ENCODE measurements at places on chromosomes 2 and 18. TPM values are rescaled to one million over a fixed set of nuclear protein-coding genes. Genes with fewer than 3 reads are reported as not detected.

DNA sequence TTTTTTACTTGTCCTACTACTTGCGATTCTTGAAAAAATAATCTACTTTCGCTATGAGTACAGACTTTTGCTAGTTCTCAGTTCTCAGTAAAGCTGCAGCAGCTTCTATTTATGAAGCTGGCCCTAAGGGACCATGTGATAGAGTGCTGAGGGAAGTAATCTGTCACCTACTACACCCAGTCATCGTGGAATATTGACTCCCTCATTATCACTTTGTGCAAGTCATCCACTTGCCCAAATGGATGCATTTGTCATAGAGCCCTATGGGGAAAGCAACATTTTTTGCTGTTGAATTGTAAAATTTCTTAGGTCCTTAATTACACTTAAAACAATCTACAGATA is 1919.8 kb downstream of the SUCLG1 start:
- ATAC-seq: no peak

DNA sequence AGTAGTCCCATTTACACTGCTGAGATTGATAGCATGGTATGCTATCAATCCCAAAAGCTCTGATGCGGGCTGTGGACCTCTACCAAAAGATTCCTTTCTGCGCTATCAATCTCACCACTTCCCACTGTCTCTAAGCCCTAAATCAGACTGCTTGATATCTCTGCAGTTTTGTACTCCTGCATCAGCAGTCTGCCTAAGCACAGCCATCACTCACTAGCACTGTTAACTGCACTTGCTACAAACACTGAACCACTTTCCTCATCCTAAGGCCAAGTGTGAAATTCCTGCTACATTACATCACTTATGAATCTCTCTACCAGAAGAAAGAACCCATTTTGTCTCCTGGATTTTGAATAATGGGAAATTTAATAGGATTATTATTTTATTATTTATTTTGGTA is 237.0 kb downstream of the HNMT start:
- ATAC-seq: no peak

DNA sequence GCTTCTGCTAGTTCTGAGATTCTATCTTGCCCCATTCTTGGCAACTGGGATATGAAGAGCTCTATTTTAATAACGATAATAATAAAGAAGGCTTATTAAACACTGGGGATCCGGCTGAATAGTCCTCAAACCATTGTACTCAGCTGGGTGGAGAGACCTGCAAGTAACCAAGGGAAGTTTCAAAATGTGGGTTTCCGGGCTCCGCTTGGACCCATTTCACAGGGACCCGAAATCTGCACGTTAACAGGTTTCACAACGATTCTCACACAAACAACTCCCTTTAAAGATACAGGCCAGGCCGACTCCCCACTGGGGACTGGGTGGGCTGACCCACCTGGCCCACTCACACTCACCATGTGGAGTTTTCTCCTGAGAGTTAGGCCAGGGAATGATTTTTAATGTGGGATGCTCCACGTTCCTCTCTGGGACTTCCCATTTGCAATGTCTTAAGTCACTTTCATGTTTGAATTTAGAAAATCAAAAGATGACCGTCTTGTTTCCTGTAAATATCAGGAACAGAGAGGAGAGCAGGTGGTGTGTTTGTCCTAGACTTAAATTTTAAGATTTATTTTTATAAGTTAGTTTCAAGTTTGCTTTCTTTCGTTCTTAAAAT is 96.3 kb downstream of the SH3RF3 start:
- ATAC-seq: no peak

The TRIP12 gene
- 150 TPM for total RNA-seq

The MAPRE3 gene
- 6.9 TPM for total RNA-seq

The RGPD8 gene
- total RNA-seq: 3.5 TPM
